ENCODE measurements at places on chromosomes 6 and 20.

- no peak for DNase-seq
Observed at GRCh38 chr6:100167585-100167984, 173.6 kb upstream of the MCHR2 start.

DNA sequence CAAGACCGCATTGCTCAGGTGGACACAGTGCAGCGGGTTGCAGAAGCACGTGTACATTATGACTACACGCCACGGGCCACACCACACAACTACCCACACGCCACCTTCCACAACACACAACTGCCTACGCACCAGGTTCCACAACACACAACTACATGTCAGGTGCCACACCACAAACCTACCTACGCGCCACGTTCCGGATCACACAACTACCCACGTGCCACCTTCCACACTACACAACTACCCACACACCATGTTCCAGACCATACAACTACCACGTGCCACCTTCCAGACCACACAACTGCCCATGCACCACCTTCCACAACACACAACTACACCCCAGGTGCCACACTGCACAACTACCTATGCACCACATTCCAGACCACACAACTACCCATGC is 20.5 kb downstream of the THBS2 start:
- no peak for DNase-seq

GRCh38 chr6:1271071-1271763 is 40.7 kb upstream of the FOXQ1 start:
- DNase-seq: no peak

DNA sequence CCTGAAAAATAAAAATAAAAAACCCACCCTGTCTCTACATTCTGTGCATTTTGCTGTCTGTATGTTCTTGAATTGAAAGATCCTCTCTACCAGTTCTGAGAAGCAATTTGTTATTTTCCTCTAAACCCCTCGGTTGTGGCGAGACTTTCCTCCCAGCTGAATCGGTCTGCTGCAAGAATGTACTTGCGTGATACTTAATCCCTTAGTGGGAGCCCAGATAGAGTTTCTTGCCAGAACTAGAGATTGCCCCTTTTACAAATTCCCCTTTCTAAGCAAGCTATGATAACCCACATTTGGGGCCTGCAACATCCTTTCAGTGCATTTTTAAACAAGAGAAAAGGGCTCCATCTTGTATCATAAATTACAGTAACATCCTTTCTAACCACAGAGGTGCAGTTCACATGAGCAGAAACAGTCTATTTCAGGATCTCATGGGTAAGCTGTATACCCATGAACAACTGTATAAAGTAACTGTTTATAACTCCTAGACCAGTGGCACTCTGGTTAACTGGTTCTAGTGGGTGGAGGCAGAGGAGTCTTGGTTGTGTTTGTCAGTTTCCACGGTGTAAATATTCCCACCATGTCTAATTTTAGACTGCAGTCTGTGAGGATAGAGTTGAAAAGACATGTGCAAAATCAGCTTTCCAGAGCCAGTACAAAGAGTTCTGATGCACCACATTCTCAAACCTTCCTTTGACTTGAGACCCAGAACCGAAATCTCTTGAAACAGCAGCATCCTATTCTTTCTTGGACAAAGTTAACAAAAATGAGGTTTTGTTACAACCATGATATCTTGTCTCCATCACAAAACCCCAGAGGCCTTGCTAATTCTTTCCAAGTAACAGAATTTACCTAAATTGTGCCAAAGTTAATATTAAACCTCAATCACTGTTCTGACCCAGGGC is 113.1 kb upstream of the ZNF217 start:
- no peak for DNase-seq

- DNase-seq: no peak
Observed at GRCh38 chr6:85669735-85670194, 27.1 kb upstream of the SYNCRIP start.

DNA sequence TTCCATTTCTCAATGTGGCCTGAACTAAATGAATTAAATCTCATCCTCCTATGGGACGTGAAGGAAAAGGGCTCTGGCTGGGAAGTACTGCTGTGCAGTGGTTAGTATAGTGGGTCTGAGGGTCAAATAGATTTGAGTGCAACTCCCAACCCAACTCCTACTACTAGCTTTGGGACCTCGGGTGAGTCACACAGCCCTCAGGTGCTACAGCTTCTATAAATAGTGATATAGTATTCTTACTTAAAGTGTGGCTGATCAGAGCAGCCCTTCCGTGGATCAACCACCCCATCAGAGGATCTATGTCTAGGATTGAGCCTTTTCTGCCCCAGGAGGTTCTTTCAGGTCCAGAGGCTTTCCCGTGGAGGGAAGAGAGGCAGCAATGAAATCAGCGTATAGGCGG is 904 bp upstream of the UST start:
- DNase-seq: no peak

- no peak for DNase-seq
Observed at GRCh38 chr6:16345449-16346330, 107.3 kb downstream of the GMPR start.

- DNase-seq: no peak
Observed at GRCh38 chr6:35043381-35044130, 97.6 kb downstream of the TCP11 start.

DNA sequence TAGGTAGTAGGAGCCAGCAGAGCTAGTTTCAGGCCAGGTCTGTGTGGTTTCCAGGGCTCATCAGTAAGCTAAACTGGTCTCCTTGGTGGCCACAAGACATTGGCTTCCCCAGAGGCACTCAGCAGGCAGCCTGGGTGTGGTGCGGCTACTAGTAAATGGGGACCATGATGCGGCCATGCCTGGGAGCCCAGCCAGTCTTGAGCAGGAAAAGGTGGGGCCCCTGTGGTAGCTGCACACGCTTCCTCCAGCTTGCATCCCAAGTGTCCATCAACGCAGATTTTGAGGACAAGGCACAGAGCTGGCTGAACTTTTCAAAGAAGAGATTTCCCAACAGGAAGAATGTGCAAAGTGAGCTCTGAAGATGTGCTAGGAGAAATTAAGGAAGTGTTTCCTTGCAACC is 107.4 kb upstream of the NAA20 start:
- DNase-seq: no peak

DNA sequence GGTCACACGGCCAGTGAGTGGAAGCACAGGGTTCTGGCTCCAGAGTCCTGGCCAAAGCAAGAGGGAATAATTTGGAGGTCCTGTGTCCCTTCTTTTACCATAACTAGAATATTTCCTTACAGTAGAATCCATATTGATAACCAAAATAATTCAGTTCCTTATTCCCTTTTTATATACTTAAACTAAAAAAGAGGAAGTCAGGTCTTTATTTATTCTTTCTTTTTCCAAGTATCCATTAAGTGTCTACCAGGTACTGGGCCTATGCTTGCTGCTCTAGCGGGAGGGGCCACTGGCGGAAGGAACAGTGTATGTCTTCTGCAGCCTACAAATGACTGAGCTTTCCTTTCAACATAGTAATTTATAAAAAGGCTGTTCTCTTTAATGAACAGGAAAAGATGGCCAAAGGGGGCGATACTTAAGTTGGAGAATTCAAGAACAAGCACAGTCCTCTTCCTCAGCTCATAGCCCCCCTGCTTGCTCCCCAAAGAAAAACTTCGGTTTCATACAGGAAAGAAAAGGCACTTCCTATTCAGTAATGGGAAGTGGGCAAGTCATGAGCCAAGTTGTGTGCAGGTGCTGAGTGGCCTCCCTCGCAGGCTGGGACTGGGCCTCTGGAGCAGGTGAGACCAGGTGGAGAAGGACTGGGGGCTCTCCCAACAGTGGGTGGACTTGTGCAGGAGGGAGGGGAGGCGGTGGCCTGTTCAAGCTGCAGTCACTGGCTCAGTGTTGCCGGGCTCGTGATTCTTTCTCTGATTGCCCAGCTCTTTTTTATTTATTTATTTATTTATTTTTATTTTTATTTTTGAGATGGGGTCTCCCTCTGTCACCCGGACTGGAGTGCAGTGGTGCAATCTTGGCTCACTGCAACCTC is 110.9 kb downstream of the ARMC2 start:
- no peak for DNase-seq

GRCh38 chr20:52410731-52411234 is 219.2 kb upstream of the ZFP64 start:
- DNase-seq: no peak

- DNase-seq: no peak
Observed at GRCh38 chr6:81767163-81767891, 14.8 kb upstream of the TENT5A start.

GRCh38 chr20:40571639-40572038 is 117.4 kb downstream of the MAFB start:
- DNase-seq: no peak

DNA sequence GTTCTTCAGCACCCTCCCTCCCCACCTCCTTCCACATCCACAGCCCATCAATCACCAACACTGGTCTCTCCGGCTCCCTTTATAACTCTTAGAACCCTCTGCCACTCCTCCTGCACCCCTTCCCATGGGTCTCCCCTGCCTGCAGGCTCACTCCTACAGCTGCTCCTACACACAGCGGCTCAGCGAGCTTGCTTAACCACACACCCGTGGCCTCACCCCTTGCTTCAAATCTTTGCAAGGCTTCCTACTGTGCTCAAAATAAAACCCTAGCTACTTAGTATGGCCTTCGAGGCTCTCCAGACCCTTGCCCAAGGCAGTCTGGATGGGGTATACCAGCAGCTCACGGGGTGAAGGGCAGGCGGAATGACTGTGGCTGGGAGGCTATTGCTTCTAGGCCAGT is 63.7 kb downstream of the JPH2 start:
- DNase-seq: no peak

DNA sequence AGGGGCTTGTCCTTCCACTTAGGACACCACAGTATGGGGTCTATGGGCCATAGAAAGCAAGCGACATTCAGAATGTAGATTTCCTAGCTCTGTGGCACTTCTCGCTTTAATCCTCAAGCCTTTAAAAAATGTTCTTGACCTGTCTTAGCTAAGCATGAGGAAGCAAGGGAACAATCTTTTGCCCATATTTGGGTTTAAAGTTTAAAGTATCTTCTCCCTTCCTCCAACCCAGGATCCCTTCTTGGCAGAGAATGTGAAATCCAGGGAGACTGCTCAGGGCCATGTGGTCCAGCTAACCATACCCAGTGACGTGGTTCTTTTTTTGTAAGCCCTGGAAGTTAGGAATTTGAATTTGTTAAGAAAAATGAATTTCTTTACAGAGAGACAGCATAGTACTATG is 289.9 kb downstream of the BTBD9 start:
- DNase-seq: no peak

- no peak for DNase-seq
Observed at GRCh38 chr20:15507151-15507550, 1066.1 kb downstream of the KIF16B start.

- no peak for DNase-seq
Observed at GRCh38 chr6:168440520-168441433, at the start of gene SMOC2. TSS of gene SMOC2 (plus strand) at chr6:168441184. CDS start at chr6:168441371, 187 bp downstream.

GRCh38 chr6:119022796-119023195 is 55.7 kb downstream of the FAM184A start:
- no peak for DNase-seq

- no peak for DNase-seq
Observed at GRCh38 chr20:47055699-47056369, 161.2 kb downstream of the EYA2 start.

DNA sequence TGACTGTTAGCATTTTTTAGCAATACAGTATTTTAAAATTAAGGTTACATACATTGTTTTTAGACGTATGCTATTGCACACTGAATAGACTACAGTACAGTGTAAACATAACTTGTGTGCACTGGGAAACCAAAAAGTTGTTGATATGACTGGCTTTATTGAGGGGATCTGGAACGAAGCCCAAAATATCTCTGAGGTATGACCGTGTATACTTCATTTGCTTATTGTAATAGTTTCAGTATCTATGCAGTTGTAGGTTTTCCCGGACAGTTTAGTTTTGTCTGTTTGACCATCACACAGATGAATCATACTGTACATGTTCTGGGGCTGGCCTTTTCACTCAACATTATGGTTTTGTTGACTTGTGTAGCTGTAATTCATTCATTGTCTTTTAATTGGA is 6.9 kb upstream of the ZBTB12 start:
- no peak for DNase-seq

GRCh38 chr6:159490298-159490937 is 202.6 kb downstream of the SOD2 start:
- no peak for DNase-seq

- DNase-seq: no peak
Observed at GRCh38 chr6:13101985-13102384, 226.4 kb downstream of the TBC1D7 start.

Measured in iPS DF 19.7 (cell line).